ENCODE measurements at places on chromosomes 2 and 18. TPM values are rescaled to one million over a fixed set of nuclear protein-coding genes. Genes with fewer than 3 reads are reported as not detected.

DNA sequence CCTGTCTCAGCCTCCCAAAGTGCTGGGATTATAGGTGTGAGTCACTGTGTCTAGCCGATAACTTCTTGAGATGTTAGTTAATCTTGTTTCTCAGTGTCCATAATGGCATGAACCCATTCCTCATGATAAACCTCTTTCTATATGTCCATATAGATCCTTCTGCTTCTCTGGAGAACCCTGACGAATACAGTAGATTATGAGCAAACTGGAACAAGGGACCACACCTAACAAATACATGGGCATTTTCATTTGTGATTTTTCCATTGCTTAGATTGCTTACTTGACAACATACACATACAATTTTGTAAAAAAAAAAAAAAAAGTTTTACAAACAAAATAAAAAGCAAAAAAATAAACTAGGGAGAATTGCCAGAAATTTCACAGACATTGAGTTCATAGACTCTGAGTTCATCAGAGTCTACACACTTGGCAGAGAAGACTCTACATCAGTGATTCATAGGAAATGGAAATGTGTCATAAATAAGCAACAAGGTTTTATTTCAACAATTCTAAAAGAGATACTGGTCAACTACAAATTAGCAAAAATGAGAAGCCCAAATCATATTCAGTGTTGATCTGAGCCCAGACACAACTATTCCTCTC, 96.7 kb downstream of the GALR1 start:
- H3K36me3 ChIP-seq, result no peaks in the 10 kb centered on the region
- DNase-seq, result no peak
- H3K4me3 ChIP-seq, result no peak overlapping the region
- H3K27ac ChIP-seq, result peak overlapping the region; percentile 16

GRCh38 chr2:39234754-39235153, 9.0 kb downstream of the CDKL4 start:
- no peak for DNase-seq
- no peak overlapping the region for H3K27ac ChIP-seq
- no peaks in the 10 kb centered on the region for H3K36me3 ChIP-seq
- H3K4me1 ChIP-seq, result no peaks in the 10 kb centered on the region

GRCh38 chr2:8303322-8303832, 378.5 kb upstream of the ID2 start:
- no peak overlapping the region for H3K27ac ChIP-seq
- H3K27me3 ChIP-seq, result no peaks in the 10 kb centered on the region
- peaks cover 7% of the 10 kb centered on the region for H3K4me1 ChIP-seq
- no peaks in the 10 kb centered on the region for H3K36me3 ChIP-seq
- H3K4me3 ChIP-seq, result no peak overlapping the region

DNA sequence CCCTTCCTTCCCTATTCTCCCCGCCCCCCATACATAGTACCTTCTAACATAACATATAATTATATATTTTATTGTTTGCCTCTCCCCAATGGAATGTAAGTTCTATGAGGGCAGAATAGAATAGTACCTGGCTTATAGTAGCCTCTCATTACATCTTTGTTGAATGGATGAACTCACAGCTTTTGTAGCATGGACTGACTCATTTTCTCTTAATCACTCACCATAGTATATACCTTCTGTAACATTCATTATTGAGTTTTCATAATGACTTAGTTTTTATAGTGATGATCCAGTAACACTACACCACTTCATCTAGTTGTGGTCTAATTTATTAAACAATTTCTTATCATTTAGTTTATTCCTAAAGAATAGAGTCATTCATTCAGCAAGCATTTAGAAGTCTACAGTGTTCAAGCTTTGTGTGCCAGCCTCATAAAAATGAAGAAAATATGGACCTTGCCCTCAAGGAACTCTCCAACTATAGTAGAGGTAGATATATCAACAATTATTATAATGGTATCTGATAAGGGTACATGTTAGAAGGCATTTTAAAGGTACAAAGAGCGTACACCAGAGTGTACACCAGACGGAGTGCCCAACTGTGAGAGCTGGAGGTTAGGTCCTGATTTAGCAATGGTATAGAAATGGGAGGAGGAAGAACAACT, 31.1 kb downstream of the NCOA1 start:
- no peaks in the 10 kb centered on the region for H3K4me1 ChIP-seq
- H3K36me3 ChIP-seq, result no peaks in the 10 kb centered on the region
- H3K4me3 ChIP-seq, result no peak overlapping the region

DNA sequence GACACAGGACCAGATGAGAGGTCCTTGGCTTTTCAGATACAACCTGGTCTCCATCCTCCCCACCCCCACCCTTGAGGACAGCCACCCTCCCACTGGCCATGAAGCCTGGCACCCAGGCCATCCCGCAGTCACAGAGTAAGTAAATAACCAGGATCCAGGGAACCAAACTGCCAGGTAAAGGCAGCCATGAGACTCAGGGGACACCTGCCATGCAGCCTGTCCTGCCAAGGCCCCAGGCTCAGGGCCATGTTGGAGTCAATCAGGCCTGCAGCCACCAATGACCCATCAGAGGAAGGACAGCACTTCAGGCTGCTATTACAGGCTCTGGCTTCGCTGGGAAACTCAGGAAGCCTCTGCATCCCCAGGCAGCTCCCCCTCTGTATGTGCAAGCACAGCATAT, 15.6 kb downstream of the SPATA3 start:
- H3K27me3 ChIP-seq, result no peaks in the 10 kb centered on the region
- no peaks in the 10 kb centered on the region for H3K4me1 ChIP-seq
- no peak for DNase-seq
- H3K27ac ChIP-seq, result no peak overlapping the region

DNA sequence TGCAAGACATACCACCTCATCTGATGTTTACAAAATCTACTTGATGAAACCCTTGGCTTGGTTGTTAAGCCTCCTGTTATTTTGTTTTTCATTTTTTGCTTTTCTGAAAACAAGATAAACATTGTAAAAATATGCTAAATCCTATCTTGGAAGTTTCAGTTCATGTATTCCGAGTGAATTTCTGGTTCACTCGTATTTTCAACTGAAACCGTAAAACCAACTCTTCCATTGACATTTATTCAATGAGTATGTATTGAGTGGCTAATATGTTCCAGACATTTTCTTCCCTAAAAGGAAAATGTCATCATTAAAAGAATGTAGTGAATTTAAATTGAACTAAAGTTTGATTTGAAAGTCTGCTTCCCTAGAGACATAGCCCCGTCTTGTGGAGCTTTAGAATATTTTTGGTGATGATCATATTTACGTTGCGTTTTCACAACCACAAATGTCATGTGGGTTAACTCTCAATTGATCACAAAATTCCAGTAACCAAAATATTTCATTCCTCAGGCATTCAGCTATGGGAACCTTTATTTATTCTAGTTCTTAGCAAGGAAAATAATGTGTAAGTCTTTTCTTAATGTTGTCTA, 204.2 kb downstream of the MBD2 start:
- DNase-seq, result no peak
- H3K27ac ChIP-seq, result no peak overlapping the region
- H3K4me3 ChIP-seq, result no peak overlapping the region
- no peaks in the 10 kb centered on the region for H3K36me3 ChIP-seq

DNA sequence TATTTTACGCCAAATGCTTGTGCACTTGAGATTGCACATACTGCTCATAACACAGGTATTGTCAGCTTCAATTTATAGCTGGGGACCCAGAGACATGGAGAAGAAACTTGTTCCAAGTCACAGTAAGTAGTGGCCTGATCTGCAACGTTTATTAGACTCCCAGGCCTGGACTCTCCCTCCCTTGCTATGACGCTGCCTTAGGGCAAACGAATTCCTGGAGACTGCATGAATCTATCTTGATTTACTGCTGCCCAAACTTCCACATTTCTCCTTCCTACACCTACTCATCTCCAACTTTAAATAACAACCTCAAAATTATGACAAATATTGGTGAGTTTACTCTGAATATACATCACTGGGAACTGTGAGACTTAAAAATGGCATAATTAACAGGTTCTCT, 145.1 kb upstream of the CCDC195 start:
- no peak for DNase-seq
- H3K36me3 ChIP-seq, result no peaks in the 10 kb centered on the region
- no peak overlapping the region for H3K4me3 ChIP-seq
- no peak overlapping the region for H3K27ac ChIP-seq

GRCh38 chr18:1998121-1998520, 573.2 kb downstream of the METTL4 start:
- no peaks in the 10 kb centered on the region for H3K27me3 ChIP-seq
- no peak overlapping the region for H3K4me3 ChIP-seq
- no peaks in the 10 kb centered on the region for H3K36me3 ChIP-seq
- no peaks in the 10 kb centered on the region for H3K4me1 ChIP-seq

GRCh38 chr2:136112317-136113208, 5.4 kb downstream of the CXCR4 start:
- H3K4me1 ChIP-seq, result no peaks in the 10 kb centered on the region
- H3K27ac ChIP-seq, result no peak overlapping the region
- H3K4me3 ChIP-seq, result no peak overlapping the region
- H3K36me3 ChIP-seq, result no peaks in the 10 kb centered on the region

DNA sequence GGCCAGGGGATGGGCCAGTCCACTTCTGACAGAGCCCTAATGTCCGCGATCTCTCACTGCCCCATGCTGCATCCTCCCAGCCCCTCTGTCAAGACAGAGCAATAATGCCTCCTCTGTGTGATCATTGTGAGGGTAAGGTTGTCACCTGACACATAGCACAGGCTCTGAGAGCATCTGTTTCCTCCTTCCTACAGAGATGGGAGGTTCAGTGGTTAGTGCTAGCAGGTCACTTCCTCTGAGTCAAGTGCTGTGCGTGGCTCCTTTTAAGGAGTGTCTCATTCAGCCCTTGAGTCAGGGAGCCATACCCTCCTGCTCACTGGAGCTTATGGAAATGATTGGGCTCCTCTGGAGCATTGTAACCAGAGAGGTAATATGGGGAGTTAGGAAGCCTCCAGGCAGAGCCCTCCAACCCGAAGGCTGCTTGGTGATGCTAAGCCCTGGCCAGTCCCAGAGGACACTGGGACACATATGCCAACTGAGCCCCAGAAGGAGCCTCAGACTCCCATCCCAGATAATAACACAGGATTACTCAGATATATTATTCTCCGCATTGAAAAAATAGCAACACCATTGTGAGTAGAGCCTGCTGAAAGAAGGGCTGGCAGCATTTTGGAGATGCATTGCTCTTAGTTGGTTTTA, 189.0 kb downstream of the GALNT1 start:
- H3K27ac ChIP-seq, result no peak overlapping the region
- no peaks in the 10 kb centered on the region for H3K27me3 ChIP-seq
- H3K36me3 ChIP-seq, result no peaks in the 10 kb centered on the region
- no peaks in the 10 kb centered on the region for H3K4me1 ChIP-seq

DNA sequence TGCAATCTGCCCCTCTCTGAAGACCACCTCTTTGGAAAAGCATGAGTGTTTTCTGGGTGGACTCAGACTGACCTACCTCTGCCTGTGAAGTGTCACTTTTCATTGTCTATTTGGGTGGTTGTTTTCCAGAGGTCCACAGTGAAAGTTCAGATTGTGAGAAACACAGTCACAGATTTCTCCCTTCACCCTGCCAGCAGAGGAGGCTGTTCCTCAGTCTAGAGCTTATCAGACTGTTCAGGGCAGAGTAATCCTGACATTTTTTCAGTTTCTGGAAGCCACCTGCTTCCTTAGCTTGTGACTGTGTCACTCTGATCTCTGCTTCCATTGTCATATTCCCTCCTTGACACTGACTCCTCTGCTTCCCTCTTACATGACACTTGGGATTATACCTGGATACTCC, 55.4 kb upstream of the RMP24 start:
- H3K36me3 ChIP-seq, result no peaks in the 10 kb centered on the region
- no peak overlapping the region for H3K4me3 ChIP-seq
- no peaks in the 10 kb centered on the region for H3K27me3 ChIP-seq
- H3K4me1 ChIP-seq, result no peaks in the 10 kb centered on the region

GRCh38 chr2:232436381-232437194, 19.4 kb upstream of the ALPI start:
- no peak overlapping the region for H3K4me3 ChIP-seq
- H3K27me3 ChIP-seq, result no peaks in the 10 kb centered on the region
- no peak for DNase-seq
- H3K4me1 ChIP-seq, result no peaks in the 10 kb centered on the region

DNA sequence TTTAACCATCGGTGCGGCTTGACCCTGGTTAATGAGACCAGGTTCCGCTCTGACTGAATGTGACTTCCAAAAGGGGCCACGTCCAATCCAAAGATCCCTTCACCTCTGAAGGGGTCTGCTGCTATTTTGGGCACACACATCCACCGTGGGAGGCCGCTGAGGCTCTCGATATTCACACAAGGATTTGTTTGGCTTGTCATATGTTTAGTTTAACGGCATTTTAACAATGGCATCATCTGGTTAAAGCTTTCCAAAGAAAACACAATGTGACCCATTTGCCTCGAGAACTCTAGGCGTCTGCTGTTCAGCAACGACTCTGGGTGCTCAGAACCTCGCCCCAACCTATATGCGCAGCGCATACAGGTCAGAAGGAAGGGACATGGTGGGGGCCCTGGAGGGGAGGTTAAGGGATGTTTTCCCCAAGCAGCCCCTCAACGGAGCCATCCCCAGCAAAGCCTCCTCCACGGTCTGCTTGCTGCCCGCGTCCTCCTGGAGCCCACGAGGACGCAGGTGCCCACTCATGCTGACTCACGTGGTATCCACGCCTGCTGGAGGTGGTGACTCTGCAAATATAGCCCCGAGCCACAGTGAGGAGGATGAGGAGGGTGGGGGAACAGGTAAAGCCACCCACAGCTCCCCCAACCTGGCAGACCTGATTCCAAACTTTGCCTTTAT, 260.3 kb downstream of the HDAC4 start:
- H3K4me1 ChIP-seq, result no peaks in the 10 kb centered on the region
- H3K27me3 ChIP-seq, result no peaks in the 10 kb centered on the region
- H3K36me3 ChIP-seq, result peaks cover 42% of the 10 kb centered on the region
- H3K27ac ChIP-seq, result no peak overlapping the region
- DNase-seq, result no peak

- H3K36me3 ChIP-seq, result no peaks in the 10 kb centered on the region
- DNase-seq, result no peak
- H3K27me3 ChIP-seq, result no peaks in the 10 kb centered on the region
- no peaks in the 10 kb centered on the region for H3K4me1 ChIP-seq
- no peak overlapping the region for H3K4me3 ChIP-seq
Observed at GRCh38 chr2:28539118-28539541, 43.3 kb downstream of the PLB1 start.

- no peaks in the 10 kb centered on the region for H3K4me1 ChIP-seq
- no peak for DNase-seq
- no peak overlapping the region for H3K4me3 ChIP-seq
- H3K27me3 ChIP-seq, result no peaks in the 10 kb centered on the region
- no peak overlapping the region for H3K27ac ChIP-seq
Observed at GRCh38 chr2:98522854-98523253, 78.2 kb downstream of the INPP4A start.

GRCh38 chr18:57787068-57787685, 15.9 kb downstream of the ATP8B1 start:
- DNase-seq, result no peak
- no peaks in the 10 kb centered on the region for H3K36me3 ChIP-seq
- no peak overlapping the region for H3K4me3 ChIP-seq
- H3K27me3 ChIP-seq, result no peaks in the 10 kb centered on the region

Gene RFX8
- not detected for total RNA-seq

Gene LOXL3
- total RNA-seq, result 3.9 TPM

Gene CAMKMT
- total RNA-seq, result 3.6 TPM

Gene ITGA4
- total RNA-seq, result 1.8 TPM

Gene PCARE
- 0.79 TPM for total RNA-seq

Gene OXER1
- total RNA-seq, result 0.48 TPM

Gene LOXHD1
- total RNA-seq, result not detected

Gene LNPK
- total RNA-seq, result 14.8 TPM

Gene CLK1
- total RNA-seq, result 62.5 TPM
